ENCODE measurements at places on chromosomes 2 and 18. TPM values are rescaled to one million over a fixed set of nuclear protein-coding genes. Genes with fewer than 3 reads are reported as not detected.

GRCh38 chr2:174516501-174517378, 29.9 kb upstream of the GPR155 start:
- H3K4me1 ChIP-seq = peaks cover 9% of the 10 kb centered on the region
- H3K27ac ChIP-seq = no peak overlapping the region
- H3K36me3 ChIP-seq = no peaks in the 10 kb centered on the region
- peaks cover 7% of the 10 kb centered on the region for H3K27me3 ChIP-seq
- no peak for DNase-seq
- H3K4me3 ChIP-seq = no peak overlapping the region

DNA sequence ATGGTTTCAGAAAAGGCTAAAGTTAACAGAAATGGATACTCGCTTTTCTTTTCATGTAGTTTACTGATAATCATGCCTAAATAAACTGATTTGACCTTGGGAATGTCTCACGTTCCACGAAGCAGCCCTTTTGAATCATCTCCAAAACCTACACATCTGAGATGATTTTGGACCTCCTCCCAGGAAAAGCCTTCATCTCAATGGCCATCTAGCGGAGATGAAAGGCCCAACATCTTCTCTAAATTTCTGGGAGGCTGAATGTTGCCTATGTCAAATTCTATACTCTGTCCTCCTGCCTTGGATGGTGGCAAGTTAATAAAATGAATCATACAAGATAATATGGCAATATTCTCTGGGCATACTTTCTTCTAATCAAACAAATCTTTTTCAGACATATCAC, 448.5 kb downstream of the ZEB2 start:
- H3K36me3 ChIP-seq = no peaks in the 10 kb centered on the region
- H3K27ac ChIP-seq = no peak overlapping the region
- no peak overlapping the region for H3K4me3 ChIP-seq
- H3K4me1 ChIP-seq = peaks cover 6% of the 10 kb centered on the region
- no peak for DNase-seq

Gene SLC19A3
- total RNA-seq = not detected

DNA sequence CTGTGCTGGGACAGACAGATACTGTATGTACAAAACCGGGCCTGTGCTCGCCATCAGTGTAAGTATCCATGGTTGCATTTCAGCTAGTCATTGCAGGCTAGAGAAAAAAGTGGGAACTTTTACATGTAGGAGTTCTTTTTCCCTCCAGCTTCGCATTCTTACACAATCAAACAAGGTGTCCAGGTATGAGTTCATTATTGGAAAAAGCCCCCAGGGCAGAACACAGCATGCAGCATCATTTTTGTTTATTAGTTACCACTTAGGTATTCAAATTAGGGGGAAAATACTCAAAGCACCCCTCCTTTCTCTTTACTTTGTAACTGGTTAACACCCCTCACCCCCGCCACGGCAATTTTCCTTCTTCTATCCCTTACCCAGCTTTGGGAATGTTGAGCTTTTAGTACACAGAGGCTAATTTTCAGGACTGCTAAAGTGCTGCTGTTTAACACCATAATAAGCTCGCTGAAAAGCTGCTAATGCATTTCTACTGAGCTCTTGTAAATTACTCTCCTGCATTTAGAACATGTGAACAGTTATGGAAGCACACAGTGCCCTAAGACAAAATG, 13.6 kb downstream of the UPP2 start:
- H3K36me3 ChIP-seq = no peaks in the 10 kb centered on the region
- H3K4me3 ChIP-seq = no peak overlapping the region
- DNase-seq = no peak
- H3K4me1 ChIP-seq = no peaks in the 10 kb centered on the region
- H3K27ac ChIP-seq = no peak overlapping the region

DNA sequence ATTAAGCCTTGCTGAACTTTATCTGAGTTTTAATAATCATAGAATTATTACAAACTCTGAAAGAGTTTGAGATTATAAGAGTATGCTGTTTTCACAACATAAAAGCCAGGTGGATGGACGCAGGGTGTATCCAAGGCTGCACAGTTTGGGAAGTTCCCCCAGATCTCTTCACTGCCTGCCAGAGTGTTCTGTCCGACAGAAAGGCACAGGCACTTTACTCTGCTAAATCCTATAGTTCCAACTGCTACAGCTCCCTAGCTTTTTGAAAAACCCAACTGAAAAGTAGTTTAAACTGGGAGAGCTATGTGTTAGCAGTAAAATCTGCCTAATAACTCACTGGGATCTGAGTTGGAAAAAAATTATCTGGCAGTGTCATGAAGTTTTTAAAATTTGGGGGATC, 38.0 kb downstream of the MFSD6 start:
- no peaks in the 10 kb centered on the region for H3K27me3 ChIP-seq
- H3K4me1 ChIP-seq = peaks cover 43% of the 10 kb centered on the region

DNA sequence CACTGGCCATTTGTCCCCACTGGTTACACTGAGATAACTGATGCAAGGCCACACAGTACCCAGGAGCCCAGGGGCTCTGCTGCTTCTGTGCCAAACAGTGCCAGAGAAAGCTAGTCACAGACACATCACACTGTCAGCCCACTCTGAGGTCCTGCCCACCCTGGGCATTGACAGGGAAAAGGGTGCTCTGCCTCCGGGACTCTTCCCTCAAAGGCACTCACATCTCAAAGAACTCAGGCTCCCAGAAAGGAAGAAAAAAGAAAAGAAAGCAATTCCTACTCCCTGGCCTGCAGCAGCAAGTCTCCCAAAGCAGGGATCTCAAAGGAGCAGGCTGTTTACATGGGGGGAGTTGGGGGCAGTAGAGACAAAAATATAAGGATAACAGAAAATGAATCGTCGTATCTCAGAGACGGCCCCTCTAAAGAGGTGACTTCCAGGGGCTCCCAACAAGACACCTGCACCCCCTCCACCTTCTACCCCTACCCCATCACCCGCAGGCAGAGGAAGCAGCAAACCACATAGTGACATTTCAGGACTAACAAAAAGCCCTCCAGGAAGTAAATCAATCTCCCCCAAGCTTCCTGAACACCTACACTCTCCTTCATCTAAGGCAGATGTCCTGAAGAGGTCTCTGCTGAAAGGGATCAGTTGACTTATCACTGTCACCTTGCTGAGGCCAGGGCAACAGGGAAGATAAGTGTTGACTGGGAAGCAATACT, 247.6 kb downstream of the TNS1 start:
- peak overlapping the region; percentile 59 for H3K27ac ChIP-seq
- peaks cover 20% of the 10 kb centered on the region for H3K27me3 ChIP-seq
- H3K4me3 ChIP-seq = no peak overlapping the region
- H3K36me3 ChIP-seq = no peaks in the 10 kb centered on the region

GRCh38 chr2:197359859-197360258, 49.3 kb upstream of the ANKRD44 start:
- DNase-seq = no peak
- H3K27me3 ChIP-seq = peaks cover 5% of the 10 kb centered on the region
- peaks cover 4% of the 10 kb centered on the region for H3K4me1 ChIP-seq
- no peak overlapping the region for H3K27ac ChIP-seq
- no peaks in the 10 kb centered on the region for H3K36me3 ChIP-seq

Gene HOXD10
- not detected for total RNA-seq

DNA sequence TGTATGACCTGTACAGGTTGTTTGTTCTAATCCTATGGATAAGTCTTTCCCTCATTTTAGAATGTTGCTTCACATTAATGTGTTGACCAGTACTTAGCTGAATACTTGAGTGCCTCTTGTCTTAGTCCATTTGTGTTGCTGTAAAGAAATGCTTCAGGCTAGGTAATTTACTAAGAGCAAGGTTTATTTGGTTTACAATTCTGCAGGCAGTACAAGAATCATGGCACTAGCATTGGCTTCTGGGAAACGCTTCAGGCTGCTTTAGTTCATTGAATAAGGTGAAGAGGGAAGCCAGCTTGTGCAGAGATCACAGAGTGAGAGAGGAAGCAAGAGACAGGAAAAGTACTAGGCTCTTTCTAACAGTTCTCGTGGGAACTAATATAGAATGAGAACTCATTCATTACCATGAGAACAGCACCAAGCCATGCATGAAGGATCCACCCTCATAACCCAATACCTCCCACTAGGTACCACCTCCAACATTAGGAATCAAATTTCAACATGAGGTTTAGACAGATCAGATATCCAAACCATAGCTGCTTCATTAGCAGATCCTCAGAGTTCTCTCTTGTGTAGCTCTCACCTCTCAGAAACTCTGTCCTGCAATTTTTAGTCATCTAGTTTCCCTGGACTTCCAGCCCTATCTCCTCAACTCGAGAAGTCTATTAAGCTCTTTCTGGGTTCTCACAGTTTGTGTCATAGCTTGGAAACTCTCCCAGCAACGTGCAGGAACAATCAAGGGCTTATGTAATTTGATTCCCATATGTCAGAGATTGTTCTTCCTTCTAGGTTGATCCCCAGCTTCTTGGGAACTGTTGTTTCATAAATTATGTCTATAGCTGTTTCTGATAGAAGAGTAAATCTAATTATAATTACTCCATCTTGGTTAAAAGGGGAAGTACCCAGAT, 2082.3 kb upstream of the CELF4 start:
- H3K36me3 ChIP-seq = no peaks in the 10 kb centered on the region
- H3K27me3 ChIP-seq = no peaks in the 10 kb centered on the region
- H3K4me1 ChIP-seq = no peaks in the 10 kb centered on the region
- DNase-seq = no peak

Gene REG1B
- total RNA-seq = not detected

Gene STEAP3
- total RNA-seq = 1.3 TPM

GRCh38 chr2:42353792-42354429, 7.1 kb downstream of the COX7A2L start:
- H3K4me3 ChIP-seq = peak overlapping the region; percentile 35
- DNase-seq = no peak
- H3K36me3 ChIP-seq = no peaks in the 10 kb centered on the region
- H3K27me3 ChIP-seq = no peaks in the 10 kb centered on the region

GRCh38 chr2:11683476-11683875, 13.5 kb upstream of the NTSR2 start:
- H3K27me3 ChIP-seq = peaks cover 25% of the 10 kb centered on the region
- no peaks in the 10 kb centered on the region for H3K36me3 ChIP-seq

GRCh38 chr18:37251679-37252078, 313.9 kb downstream of the CELF4 start:
- H3K27me3 ChIP-seq = peaks cover 49% of the 10 kb centered on the region
- H3K4me3 ChIP-seq = no peak overlapping the region
- H3K4me1 ChIP-seq = peaks cover 5% of the 10 kb centered on the region
- H3K36me3 ChIP-seq = no peaks in the 10 kb centered on the region
- no peak overlapping the region for H3K27ac ChIP-seq
- no peak for DNase-seq

Gene REG3G
- total RNA-seq = not detected
